ENCODE measurements at places on chromosomes 12 and 14. TPM values are rescaled to one million over a fixed set of nuclear protein-coding genes. Genes with fewer than 3 reads are reported as not detected.

- no peak for DNase-seq
These were observed 206.6 kb upstream of the DAAM1 start for GRCh38 chr14:58981840-58982239.

DNA sequence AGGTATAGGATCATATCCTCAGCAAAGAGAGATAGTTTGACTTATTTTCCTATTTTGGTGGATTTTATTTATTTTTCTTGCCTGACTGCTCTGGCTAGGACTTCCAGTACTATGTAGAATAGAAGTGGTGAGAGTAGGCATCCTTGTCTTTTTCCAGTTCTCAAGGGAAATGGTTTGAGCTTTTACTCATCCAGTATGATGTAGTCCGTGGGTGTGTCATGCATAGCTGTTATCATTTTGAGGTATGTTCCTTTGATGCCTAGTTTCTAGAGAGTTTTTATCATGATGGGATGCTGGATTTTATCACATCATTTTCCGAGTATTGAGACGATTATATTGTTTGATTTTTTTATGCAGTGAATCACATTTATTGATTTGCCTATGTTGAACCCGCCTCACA, 97.2 kb downstream of the MGAT4C start:
- DNase-seq = no peak

Gene KLHL33
- polyA plus RNA-seq = 0.60 TPM

Gene ADSS1
- polyA plus RNA-seq = 16.0 TPM

DNA sequence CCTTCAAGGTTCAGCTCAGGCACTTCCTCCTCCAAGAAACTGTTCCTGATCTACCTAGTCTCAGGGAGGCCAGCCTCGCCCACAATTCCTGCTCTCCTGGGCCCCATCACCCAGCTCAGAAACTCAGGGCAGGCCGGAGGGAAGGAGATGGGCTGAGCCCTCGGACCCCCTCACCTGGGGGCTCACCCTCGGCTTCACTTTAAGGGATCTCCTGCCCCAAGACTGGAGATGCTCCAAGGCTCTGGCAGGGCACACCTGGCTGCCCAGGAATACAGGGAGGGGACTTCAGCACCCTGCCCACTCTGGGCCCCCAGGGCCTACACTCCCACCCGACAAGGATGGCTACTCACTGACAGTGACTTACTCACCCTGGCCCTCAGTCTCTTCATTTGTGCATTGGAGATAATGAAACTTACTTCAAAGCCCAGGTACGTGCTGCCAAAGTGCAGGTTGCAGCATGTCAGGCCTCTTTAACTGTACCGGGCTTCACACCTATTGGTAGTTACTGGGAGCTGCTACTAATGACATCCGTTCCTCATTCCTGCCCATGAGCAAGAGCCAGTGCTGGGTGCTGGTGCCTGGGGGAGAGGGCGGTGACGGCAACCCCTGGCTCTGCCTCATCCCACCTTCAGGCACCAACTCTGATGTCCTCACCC, 21.0 kb upstream of the PPP1R13B start:
- DNase-seq = no peak

GRCh38 chr12:94100211-94100627, 48.2 kb upstream of the PLXNC1 start:
- no peak for DNase-seq

DNA sequence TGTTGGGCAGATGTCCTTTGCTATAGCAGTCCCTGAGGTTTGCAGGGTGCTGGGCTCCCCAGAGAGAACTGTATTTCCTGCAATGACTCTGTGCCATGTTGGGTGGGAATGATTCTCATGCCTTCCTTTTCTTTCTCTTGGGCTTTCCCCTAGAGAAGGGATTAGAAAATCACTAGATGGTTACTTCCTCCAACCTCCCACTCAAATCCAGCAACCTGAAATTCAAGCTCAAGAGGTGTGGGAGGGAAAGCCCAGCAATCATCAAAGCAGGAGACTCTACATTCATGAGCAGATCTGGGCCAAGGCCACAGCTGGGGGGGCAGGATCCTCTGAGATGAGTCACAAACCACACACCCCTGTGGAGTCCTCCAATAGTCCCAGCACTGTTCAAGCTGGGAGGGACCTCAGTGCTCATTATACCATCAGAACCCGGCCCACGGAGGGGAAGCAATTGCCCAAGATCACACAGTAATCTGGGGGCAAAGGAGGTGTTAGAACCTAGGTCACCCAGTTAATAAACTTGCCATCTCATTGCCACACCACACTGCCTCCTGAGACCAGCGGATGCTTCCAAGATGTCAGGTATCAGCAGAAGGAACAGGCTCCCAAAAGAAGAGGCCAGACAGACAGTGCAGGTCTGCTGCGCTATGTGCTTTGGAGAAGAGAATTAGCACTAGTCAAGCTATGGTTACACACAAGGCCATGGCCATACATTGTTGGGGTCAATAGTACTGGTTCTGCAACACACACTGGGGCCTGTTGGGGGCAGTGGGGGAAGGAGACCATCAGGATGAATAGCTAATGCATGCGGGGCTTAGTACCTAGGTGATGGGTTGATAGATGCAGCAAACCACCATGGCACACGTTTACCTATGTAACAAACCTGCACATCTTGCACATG, 65.7 kb downstream of the TTC9 start:
- no peak for DNase-seq

DNA sequence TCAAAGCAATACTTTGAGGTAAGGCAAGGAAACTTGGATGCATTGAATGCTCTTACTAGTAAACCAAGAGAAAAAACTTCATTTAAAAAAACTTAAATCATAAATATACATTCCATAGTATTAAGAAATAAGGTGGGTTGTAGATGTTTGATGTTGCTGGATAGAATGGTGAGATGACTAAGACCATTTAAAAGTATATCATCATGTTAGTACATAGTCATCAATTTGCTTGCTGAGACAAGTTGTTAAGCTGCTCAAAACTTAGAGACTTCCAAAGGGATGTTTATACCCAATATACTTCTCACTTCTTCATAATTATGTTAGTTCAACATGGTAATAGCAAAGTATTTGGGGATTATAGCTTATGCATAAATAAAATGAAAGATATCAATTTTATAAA, 675.5 kb upstream of the MGAT4C start:
- DNase-seq = no peak

Gene ARHGEF40
- 82.7 TPM for polyA plus RNA-seq

- no peak for DNase-seq
These were observed 23.8 kb upstream of the TBC1D30 start for GRCh38 chr12:64800640-64801039.

GRCh38 chr14:20623798-20624197, 17.7 kb downstream of the OR6S1 start:
- DNase-seq = no peak

DNA sequence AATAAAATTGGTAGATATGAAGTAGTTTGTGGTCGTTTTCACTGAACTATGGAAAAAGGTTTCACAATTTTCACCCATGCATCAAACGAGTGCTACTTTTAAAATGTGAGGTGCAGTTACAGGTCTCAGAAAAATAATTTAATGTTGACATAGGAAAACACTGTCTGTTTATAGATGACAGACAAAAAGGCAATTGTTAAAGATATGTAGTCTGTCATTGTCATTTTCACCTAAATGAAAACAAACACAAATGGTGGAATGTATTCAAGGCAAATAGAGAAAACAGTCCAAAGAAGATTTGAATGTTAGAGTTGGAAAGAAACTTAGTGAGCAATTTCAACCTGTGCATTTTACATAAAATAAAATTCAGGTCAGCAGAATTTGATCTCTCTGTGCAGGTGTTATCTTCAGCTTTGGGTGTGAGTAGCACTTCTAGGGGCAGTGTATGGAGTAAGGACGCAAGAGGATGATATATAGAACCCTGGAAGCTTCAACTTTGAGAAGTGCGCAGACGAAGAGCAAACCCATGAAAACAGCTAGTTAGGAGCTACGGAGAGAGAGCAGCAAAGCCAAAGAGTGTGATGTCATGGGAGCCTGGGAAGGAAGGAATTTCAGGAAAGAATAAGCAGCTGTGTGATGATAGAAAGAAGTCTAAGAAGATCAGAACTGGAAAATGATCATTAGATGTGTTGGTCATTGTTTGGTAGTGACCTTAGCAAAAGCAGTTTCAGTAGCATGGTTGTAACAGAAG, 6.2 kb downstream of the RERG start:
- DNase-seq = no peak

- DNase-seq = no peak
These were observed 75.0 kb upstream of the HIF1A start for GRCh38 chr14:61620130-61620946.

All from left kidney (tissue), 8 donors.